HFF-Myc (cell line): ENCODE measurements at places on chromosomes 1 and 21.

GRCh38 chr1:162070094-162070748 lies 730 bp downstream of the NOS1AP start:
- DNase-seq: no peak

GRCh38 chr1:207474210-207474609 lies 20.1 kb downstream of the CR2 start:
- no peak for DNase-seq

DNA sequence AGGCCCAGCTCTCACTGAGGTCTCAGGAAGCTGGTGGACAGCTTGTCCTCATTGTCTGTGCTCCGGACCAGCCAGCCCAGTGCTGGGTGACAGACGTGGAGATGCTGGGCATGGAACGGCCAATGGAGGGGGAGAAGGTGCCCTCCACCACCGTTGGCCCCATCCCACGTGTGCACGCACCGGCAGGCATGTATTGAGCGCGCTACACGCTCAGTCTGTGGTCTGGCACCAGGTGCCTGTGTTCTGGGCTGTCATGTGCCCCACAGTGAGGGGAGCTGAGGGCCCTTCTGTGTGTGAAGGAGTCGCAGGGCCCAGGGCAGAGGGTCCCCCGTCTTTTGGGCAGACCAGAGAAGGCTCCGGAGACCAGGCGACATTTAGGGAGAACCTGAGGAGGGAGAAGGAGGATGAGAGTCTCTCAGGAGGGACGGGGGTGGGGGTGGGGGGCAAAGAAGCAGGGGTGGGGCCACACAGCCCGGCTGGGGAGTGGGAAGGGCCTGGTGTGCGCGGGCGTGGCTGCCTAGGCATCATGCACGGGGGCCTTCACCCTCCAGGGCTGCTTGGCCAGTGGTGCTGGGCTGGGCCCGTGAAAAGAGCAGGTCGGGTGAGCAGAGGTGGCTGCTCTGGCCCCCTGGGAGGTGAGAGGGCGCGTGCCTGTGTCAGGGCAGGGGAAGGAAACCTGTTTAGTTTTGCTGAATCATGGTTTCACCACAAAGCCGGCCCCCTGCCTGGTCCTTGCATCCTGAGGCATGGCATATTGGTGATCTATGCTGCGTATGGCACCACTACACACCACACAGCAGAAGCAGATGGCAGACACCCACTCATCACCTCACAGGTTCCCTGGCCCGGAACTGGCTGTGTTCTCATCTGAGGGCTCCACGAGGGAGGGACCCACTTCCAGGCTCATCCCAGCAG lies 86.7 kb upstream of the TTC34 start:
- DNase-seq: no peak

- DNase-seq: no peak
Measured at GRCh38 chr1:159222075-159222865, 17.6 kb downstream of the ACKR1 start.

GRCh38 chr21:46618738-46619379 lies 14.0 kb upstream of the S100B start:
- DNase-seq: no peak

DNA sequence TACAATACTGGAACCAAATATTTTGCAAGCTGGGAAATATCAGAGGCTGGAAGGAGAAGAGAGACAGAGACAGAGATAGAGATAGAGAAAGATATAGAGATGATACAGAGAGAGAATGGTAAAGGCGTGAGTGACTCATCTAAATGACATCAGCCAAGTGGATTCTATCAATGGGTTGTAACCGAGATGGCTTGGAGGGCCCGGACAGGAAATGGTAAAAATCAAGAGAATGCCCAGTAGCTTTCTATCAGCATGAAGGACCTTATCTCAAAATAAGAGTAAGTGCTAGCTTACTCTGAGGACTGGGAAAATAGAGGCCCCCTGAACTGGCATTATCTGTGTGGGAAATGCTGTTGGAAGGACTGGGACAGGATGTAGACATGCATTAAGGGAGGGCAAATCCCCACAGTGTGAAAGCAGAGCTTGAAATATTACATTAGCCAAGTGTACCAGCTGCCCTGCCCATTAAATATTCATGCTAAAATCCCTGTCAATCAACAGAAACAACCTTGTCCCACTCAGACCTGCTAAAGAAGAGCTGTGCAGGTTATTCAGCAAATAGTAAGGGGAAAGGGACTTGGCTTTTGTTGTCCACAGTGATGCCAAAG lies 76.6 kb upstream of the ZNF644 start:
- DNase-seq: no peak
